Ovary (tissue), 10 donors: ENCODE measurements at places on chromosomes 11 and 22.

DNA sequence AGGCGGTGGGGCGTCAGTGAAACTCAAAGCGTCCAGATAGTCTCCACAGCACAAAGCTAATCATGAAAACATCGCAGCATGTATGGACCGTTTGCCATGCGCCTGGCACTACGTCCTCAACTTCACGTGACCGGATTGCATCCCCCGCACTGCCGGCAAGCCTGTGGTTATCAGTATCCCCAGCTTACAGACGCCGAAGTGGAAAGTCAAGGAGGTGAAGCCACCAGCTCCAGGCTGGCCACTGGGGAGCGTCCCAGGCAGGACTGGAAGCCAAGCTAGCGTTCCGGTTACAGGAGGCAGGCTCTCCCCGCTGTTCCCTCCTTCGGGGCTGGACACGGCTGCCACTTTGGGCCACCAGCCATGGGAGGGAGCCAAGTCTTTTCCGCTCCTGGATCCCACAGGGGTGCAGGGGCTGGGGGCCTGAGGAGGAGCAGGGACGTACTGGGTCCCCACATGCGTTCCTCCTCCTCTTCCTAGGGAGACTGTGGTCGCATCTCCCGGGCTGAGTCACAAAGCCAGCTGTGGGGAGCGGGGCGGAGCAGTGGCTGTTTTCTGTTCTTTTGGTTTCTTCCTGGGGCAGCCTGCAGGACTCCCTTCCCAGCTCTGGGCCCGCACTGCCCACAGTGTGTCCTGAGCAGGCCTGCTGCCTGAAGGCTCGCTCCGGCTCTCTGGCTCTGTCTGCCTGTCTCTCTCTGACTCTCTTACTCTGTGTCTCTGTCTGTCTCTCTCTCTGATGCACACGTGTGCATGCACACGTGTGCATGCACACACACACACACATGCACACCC lies 4.3 kb upstream of the OSBPL5 start:
- DNase-seq: peak; percentile 33

- no peak for DNase-seq
Observed at GRCh38 chr11:125326126-125326525, 161.6 kb downstream of the PKNOX2 start.

- DNase-seq: no peak
Observed at GRCh38 chr11:126422446-126422845, 67.0 kb downstream of the ST3GAL4 start.

- DNase-seq: no peak
Observed at GRCh38 chr11:61403658-61404057, 11.3 kb downstream of the TMEM216 start.

- no peak for DNase-seq
Observed at GRCh38 chr11:129283141-129283540, 91.0 kb upstream of the ARHGAP32 start.

- no peak for DNase-seq
Observed at GRCh38 chr11:80856066-80856465, 1415.2 kb upstream of the TENM4 start.

DNA sequence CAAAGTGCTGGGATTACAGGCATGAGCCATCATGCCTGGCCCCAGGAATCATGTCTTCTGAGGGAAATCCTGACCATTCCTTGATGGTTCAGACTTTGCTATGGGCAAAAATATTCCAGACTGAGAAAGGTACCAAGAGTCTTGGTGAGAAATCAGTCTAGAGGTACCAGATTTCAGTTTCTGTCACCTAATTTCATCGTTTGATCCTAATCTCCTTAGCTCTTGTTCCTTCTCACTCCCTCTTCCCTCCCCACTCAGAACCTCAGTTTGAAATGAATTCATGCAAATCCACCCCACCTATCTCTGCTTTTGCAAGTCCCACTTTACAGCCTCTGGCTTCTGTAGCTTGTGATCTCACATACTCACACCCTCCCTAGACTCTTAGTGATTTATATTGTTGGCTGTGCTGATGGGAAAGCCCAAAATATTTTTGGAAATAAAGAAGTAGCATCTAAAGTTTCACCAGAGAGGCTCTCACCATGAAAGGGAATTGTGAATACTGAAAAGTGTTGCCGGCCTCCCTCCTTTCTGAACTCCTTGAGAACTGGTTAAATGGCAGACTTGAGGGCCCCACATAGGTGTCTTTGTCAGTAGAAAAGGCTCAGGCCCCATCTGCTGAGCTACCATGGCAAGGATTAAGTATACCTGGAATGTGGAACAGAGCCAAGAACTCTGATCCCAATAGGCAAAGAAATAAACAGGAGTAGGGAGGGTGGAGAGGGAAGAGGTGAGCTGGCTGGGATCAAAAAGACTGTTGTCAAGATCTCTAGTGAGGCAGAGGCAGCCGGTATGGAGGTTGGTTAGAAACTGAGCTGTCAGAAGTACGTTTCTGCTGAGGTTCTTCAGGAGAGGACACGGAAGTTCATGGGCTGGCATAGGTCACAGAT lies 190.5 kb upstream of the MTMR2 start:
- DNase-seq: no peak

- no peak for DNase-seq
Observed at GRCh38 chr11:96763244-96763643, 373.4 kb downstream of the JRKL start.

- no peak for DNase-seq
Observed at GRCh38 chr11:117986981-117987574, 884 bp downstream of the IL10RA start.

DNA sequence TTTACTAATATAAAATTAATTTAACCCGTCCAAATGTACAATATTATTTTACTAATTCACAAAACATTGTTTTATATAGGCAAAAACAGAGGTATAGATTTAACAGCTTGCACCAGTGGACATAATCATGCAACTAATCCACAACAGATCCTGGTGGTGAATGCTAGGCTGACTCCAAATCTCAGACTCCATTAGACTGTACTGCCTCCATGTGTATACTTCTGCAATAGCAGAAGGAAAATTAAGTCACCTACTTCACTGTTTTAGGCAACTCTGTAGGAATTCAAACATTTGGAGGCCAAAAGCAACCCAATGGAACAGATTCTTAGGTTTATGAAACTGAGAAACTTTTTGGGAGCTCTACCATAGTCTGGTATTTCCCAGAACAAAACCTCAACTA lies 30.0 kb upstream of the RAB39A start:
- DNase-seq: no peak

GRCh38 chr11:119664063-119664572 lies 64.9 kb downstream of the NECTIN1 start:
- DNase-seq: no peak

DNA sequence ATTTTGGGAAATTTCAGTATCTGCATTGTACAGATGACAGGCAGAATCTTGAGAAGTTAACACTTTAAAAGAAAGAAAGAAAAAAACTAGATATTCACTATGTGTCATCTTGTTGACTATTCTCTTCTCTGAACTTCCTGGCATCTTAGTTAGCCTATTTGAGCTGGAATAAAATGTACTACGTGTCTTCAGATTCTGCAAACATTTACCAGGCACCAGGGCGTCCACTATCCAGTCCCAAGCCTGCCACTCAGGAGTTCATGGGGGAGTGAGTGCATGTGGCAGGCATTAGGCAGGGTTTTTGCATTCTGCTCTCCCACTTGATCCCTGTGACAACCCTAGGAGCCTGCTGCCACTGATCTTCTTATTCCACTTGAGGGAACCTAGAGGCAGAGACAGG lies 25.0 kb downstream of the TIMP3 start:
- DNase-seq: no peak

GRCh38 chr11:118265954-118266353 lies 1.9 kb upstream of the MPZL2 start:
- DNase-seq: no peak
